Stimulated activated naive B cell treated with anti-CD40 and anti-IgM and Interleukin-4, amounts not matched to agents 10 μg/mL and 1 μg/mL and 100 μg/mL, for 72 hours (primary cell): ENCODE measurements at places on chromosomes 5 and 9.

DNA sequence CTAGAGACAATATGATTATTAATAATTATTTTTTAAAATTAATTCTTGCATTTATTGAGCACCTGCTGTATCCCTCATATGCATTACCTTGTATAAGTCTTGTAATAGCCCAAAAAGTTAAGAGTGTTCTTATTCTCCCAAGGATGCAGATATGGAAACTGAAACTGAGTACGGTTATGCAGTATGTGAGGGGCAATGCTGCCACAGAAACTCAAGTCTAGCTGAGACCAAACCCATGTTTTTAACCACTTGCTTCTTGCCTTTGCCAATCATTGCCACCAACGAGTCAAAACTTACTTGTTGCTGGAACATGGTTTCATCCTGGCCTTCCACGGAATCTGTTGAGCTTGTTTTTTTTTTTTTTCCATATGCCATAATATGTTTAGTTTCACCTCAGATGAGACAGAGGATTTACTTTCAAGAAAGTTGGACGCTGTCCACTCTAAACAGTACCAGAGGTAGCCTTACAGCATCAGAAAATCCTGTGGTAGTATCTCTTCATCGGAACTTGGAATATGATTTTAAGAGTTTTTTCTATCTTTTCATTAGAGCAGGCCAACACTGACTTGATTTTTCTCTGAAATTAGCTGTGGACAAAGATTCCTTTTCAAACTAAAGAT is 27.9 kb downstream of the DOCK8 start:
- no peak overlapping the region for H3K27ac ChIP-seq
- H3K4me1 ChIP-seq = peaks cover 17% of the 10 kb centered on the region
- H3K4me3 ChIP-seq = no peak overlapping the region

DNA sequence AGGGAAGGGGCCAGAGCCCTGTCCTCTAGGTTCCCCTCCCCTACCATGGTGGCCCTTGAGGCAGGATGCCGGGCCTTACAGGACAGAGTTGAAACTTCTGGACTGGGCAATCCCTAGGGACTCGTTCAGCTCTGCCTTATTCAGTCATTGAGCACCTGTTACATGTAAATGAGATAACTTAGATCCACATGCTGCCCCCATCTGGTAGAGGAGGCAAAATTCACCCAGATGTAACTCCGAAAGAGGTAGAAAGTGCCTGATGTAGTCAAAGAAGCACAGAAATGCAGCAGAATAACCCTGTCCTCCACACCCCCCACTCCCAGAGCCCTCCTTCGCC is 1.5 kb downstream of the GGTA1 start:
- peaks cover 54% of the 10 kb centered on the region for H3K4me1 ChIP-seq
- H3K36me3 ChIP-seq = peaks cover 12% of the 10 kb centered on the region
- no peak overlapping the region for H3K27ac ChIP-seq
- peaks cover 43% of the 10 kb centered on the region for H3K27me3 ChIP-seq
- DNase-seq = peak; percentile 74

GRCh38 chr9:5559659-5560058 is 49.3 kb downstream of the PDCD1LG2 start:
- H3K4me1 ChIP-seq = peaks cover 53% of the 10 kb centered on the region
- H3K27me3 ChIP-seq = no peaks in the 10 kb centered on the region
- peaks cover 13% of the 10 kb centered on the region for H3K36me3 ChIP-seq

DNA sequence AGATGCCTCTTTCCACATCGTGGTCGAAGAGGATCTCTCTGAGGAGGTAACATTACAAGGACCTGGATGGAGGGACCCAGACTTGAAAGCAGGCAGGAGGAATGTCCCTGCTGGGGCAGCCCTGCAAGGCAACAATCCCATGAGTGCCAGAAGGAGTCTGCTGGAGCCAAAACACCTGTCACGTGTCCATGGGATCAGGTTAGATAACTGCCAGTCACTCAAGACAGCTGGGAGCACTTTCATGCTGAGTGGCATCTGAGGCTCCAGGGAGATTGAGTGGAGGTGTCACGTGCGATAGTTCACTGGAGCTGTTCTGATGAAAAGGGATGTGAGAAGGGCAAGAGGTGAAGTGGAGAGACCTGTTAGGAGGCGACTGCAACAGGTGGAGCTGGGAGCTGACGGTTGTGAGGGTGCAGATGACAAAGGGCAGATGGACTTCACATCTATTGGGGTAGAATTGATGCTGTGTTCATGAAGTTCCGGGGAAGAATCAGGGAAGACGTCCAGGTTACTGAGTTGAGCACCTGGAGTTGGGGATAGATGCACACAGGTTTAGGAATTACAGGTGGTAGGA is 68.4 kb downstream of the ICE1 start:
- no peak overlapping the region for H3K4me3 ChIP-seq
- DNase-seq = no peak
- peaks cover 5% of the 10 kb centered on the region for H3K27me3 ChIP-seq
- H3K4me1 ChIP-seq = peaks cover 13% of the 10 kb centered on the region

GRCh38 chr5:56527174-56527573 is 288.2 kb upstream of the MAP3K1 start:
- H3K4me3 ChIP-seq = no peak overlapping the region
- peaks cover 17% of the 10 kb centered on the region for H3K4me1 ChIP-seq
- DNase-seq = no peak
- H3K36me3 ChIP-seq = no peaks in the 10 kb centered on the region
- no peaks in the 10 kb centered on the region for H3K27me3 ChIP-seq

- H3K27ac ChIP-seq = no peak overlapping the region
- DNase-seq = no peak
- H3K27me3 ChIP-seq = no peaks in the 10 kb centered on the region
- peak overlapping the region; percentile 94 for H3K4me3 ChIP-seq
Observed at GRCh38 chr9:129109952-129110739, 447 bp downstream of the CRAT start.

DNA sequence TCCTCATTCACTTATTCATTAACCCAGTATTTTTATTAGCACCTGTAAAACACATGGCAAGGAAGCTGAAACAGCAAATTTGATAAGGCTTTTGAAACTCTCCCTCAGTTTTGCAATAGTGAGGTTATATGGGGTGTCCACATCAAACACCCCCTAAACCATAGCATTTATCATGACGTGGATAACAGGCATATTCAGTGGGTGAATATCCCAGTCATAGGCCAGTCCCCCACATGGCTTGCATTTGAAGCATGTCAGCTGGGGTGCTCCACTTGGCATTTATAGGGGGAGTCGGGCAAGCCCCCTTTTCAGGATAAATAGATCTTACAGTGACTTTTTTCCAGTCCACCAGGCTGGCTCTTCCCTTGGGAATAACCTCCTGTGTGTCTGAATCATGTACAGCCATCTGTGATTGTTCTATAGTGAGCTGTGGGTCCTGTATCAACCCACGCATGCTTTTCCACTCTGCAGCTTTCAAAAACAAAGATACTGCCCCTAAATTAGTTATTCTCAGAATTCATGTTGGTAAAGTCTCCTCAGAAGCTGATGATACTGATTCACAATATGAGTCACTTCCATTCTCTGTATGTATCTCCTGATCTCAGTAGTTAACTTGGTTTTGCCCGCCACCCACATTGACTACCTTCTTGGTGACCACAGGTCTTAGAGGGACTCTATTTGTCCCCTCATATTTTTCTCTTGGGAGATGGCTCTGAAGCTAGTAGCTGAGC is 84.4 kb upstream of the SPIN1 start:
- peak overlapping the region; percentile 85 for H3K27ac ChIP-seq
- peak overlapping the region; percentile 11 for H3K4me3 ChIP-seq
- peaks cover 51% of the 10 kb centered on the region for H3K4me1 ChIP-seq
- peaks cover 5% of the 10 kb centered on the region for H3K27me3 ChIP-seq
- DNase-seq = peak; percentile 71

GRCh38 chr5:33824516-33825195 is 67.1 kb downstream of the ADAMTS12 start:
- H3K4me3 ChIP-seq = no peak overlapping the region
- DNase-seq = no peak
- H3K27me3 ChIP-seq = peaks cover 10% of the 10 kb centered on the region
- no peak overlapping the region for H3K27ac ChIP-seq
- H3K4me1 ChIP-seq = no peaks in the 10 kb centered on the region

GRCh38 chr5:141487131-141487530 is 1.8 kb upstream of the PCDHGC5 start:
- no peak overlapping the region for H3K27ac ChIP-seq
- H3K36me3 ChIP-seq = no peaks in the 10 kb centered on the region
- DNase-seq = no peak
- no peak overlapping the region for H3K4me3 ChIP-seq
- H3K27me3 ChIP-seq = peaks cover 94% of the 10 kb centered on the region
- peaks cover 16% of the 10 kb centered on the region for H3K4me1 ChIP-seq

DNA sequence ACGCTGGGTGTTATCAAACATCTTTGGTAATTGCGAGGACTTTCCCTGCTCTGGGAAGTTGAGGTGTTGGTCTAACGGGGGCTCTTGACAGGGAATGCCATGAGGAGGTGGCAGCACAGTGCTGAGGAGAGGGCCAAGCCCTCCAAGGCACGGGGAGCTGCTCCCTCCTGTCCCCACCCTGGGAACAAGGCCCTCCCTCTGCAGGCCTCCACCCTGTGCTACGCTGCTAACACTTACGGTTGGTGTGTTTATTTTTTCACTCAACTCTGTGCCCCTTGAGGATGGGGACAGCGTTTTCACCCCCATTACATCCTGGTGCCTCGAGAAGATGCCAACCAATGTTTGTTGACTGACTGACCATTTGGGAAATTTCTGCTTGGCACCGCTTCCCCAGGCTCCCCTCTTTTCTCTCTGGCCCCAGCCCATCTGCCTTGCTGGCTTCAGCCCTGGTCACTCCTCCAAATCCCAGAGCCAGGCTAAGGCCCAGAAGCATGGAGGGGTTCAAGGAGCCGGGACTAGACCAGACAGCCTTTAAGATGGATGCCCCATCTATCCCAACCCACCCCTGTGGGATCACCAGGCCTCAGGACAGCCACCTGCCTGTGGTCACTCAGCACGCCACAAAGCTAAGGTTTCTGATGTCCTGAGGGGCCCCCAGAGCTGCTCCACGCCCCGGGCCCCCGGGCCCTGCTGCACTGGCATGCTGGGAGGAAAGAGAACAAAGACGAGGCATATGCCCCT is 125.7 kb downstream of the BARX1 start:
- H3K27me3 ChIP-seq = peaks cover 76% of the 10 kb centered on the region
- no peak for DNase-seq
- H3K4me3 ChIP-seq = no peak overlapping the region

DNA sequence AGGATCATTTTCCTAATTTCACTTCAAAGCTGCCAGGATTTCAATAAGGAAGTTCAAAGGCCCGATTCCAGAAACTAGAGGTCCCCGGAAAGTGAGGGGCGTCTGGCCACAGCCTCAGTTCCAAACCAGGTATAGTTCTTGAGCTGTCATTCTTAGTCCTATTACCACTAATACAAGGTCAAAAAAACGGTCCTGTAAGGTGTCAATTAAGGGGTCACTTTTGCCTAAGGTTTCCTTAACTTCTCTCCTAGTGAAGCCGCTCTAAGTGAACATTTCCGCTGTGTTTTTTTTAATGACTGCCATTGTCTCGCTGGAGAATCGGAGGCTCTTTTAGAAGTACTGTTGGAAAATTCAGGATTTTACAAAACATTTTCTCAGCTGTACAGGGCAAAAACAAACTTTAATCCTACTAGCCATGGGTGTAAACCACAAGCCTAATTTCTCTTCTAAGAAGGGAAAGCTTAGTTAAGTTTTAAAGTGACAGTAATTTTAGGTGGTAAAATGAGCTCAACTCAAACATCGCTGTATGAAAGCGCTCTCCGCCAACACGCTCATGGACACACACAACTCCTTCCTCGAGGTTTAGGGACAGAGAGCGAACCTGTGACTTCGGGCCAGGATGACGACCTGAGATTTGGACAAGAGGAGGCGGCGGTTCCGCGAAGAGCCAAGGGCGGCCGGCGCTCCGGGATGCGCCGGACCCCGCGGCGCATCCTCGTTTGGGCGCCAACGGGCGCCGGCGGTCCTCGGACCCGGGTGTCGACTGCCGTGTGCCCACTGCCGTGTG is 76.7 kb upstream of the IFNE start:
- peak overlapping the region; percentile 83 for H3K4me3 ChIP-seq
- H3K27ac ChIP-seq = no peak overlapping the region
- no peak for DNase-seq
- H3K4me1 ChIP-seq = peaks cover 16% of the 10 kb centered on the region
- peaks cover 27% of the 10 kb centered on the region for H3K27me3 ChIP-seq
- H3K36me3 ChIP-seq = no peaks in the 10 kb centered on the region

DNA sequence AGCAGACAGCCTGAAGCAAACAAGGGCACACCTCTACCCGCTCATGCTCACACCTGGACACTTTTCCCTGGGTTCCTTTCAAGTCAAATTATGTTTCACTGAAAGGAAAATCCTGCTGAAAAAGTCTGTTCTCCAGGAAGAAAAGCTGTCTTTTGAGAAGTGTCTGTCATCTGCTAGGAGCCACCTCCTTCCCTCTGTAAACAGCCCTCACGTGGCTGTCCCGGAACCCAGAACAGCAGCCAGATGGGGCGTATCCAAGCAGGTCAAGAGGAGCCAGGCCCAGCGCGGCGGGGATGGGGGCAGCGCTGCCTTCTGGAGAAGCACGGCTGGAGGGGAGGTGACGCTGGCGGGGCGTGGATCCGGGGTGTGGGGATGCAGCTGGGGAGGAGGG is at the start of gene PNPLA7:
Gene PNPLA7, minus strand, starts transcription at position 172 of the 391 bp plus-strand sequence. CDS start 205 bp downstream, outside the sequence.
- peak within 1 kb of the TSS; percentile 88 for H3K4me3 ChIP-seq
- H3K27ac ChIP-seq = peak within 1 kb of the TSS; percentile 87
- peak; percentile 53 for DNase-seq
- H3K27me3 ChIP-seq = no peaks in the 10 kb centered on the region

GRCh38 chr5:161778796-161779195 is 69.1 kb upstream of the GABRA1 start:
- no peaks in the 10 kb centered on the region for H3K4me1 ChIP-seq
- H3K4me3 ChIP-seq = no peak overlapping the region
- H3K27me3 ChIP-seq = no peaks in the 10 kb centered on the region
- no peak overlapping the region for H3K27ac ChIP-seq

GRCh38 chr5:123157791-123158581 is 68.9 kb downstream of the PRDM6 start:
- H3K4me3 ChIP-seq = no peak overlapping the region
- H3K4me1 ChIP-seq = no peaks in the 10 kb centered on the region
- H3K27me3 ChIP-seq = peaks cover 20% of the 10 kb centered on the region
- no peak for DNase-seq

DNA sequence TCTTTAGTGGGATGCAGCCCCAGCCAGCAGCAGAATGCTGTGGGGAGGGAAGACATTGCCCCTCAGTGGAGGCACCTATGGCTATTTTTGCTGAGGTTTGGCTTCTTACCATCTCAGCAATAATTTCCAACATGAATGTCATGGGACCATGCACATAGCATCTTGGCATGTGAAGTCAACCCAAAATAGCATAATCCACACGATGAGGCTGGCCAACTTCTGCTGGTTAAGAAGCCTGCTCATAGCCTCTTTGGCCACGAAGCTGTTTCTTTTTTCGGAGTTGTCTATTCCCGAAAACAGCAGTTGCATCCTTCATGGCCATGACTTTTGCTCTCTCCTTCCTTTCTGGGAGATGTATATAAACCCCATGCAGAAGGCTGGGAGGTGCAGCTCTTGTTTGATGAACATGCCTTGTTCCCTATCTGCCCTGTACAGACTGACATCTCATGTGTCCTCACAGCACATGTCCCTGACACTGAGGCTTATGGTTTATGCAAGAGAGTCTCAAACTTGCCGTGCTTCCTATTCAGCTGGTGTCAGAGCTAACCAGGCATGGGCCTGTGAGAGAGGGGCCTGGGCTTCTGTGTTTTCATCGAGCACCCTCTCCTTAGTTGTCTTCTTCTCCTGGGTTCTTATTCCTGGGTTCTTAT is 45.3 kb downstream of the SYK start:
- H3K27ac ChIP-seq = no peak overlapping the region
- no peaks in the 10 kb centered on the region for H3K27me3 ChIP-seq
- H3K4me3 ChIP-seq = no peak overlapping the region
- peaks cover 32% of the 10 kb centered on the region for H3K36me3 ChIP-seq

- peaks cover 7% of the 10 kb centered on the region for H3K27me3 ChIP-seq
- no peaks in the 10 kb centered on the region for H3K4me1 ChIP-seq
- DNase-seq = no peak
- no peak overlapping the region for H3K27ac ChIP-seq
Observed at GRCh38 chr5:169609716-169610115, 26.1 kb downstream of the SPDL1 start.
